ENCODE measurements at places on chromosomes 3 and 15. TPM values are rescaled to one million over a fixed set of nuclear protein-coding genes. Genes with fewer than 3 reads are reported as not detected.

- H3K4me3 ChIP-seq = no peak overlapping the region
- H3K27ac ChIP-seq = no peak overlapping the region
These were observed 32.9 kb upstream of the CTSH start for GRCh38 chr15:78977591-78978347.

DNA sequence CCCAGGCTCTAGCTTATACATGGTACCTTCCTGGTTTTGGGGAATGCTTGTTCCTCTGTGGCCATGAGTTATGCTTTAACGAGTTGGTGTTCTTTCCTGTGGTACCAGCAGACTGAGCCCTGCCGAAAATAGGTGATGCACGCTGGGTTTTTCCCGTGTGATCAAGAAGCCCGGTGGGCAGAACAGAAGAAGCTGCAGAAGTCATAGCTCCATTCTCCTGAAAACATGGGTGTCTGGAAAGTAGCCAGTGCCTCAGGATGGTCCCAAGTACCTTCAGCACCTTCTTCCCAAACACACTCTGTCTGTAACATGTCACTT lies 25.2 kb downstream of the MAPKBP1 start:
- peaks cover 14% of the 10 kb centered on the region for H3K36me3 ChIP-seq
- H3K27me3 ChIP-seq = no peaks in the 10 kb centered on the region
- no peak for DNase-seq
- peaks cover 6% of the 10 kb centered on the region for H3K4me1 ChIP-seq
- no peak overlapping the region for H3K27ac ChIP-seq

- H3K4me3 ChIP-seq = peak overlapping the region; percentile 53
- no peaks in the 10 kb centered on the region for H3K4me1 ChIP-seq
- no peak overlapping the region for H3K27ac ChIP-seq
- H3K27me3 ChIP-seq = no peaks in the 10 kb centered on the region
These were observed 35.1 kb downstream of the CMTM6 start for GRCh38 chr3:32467333-32468070.

DNA sequence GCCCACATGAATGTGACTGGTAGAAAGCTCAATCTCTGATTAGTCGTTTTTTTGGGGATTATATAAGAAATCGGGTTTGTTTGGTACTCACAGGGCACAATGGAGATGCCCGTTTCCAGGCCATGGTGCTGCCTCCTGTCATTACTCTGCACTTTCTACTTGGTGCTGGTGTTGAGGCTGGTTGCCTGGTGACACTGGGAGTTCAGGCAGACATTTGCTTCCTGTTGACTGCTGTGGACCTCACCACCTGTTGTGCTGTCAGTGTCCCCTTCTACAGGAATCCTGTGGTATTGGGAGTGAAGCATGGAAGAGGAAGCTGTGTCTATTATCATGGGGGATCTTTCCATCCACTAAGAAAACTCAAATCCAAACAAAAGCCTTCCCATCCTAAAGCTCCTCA lies 227.2 kb upstream of the TBL1XR1 start:
- no peak for DNase-seq
- peaks cover 15% of the 10 kb centered on the region for H3K4me1 ChIP-seq
- H3K27me3 ChIP-seq = no peaks in the 10 kb centered on the region
- no peak overlapping the region for H3K27ac ChIP-seq

DNA sequence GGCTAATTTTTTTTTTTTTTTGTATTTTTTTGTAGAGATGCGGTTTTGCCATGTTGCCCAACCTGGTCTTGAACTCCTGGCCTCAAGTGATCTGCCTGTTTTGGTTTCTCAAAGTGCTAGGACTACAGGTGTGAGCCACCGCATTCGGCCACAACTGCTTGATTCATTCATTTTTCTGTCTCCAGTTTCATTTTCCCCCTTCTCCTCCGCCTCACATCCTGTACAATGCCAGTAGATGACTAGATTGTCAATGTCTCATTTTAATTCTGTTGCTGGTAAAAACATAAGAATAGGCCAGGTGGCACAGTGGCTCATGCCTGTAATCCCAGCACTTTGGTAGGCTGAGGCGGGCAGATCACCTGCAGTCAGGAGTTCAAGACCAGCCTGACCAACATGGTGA lies 12.0 kb upstream of the ZNF592 start:
- DNase-seq = no peak
- H3K36me3 ChIP-seq = no peaks in the 10 kb centered on the region

DNA sequence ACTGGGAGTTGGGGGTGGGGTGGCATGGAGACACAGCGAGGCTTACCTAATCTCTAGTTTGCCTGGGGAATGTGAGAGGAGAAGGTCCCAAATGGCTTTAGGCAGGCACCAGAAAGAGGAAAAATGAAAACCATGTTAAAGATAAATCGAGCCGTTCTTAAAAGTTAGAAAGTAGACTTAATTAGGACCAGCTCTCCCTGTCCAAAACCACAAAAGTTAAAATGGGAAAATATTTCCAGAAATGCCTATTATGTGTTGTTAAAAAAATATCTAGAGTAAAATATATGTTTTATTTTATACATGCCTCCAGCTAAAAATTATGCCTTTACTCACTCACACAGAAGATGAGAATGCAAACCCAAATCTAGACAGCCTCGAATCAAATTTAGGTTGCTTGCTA lies 50.1 kb downstream of the LRTM1 start:
- no peak overlapping the region for H3K4me3 ChIP-seq
- no peaks in the 10 kb centered on the region for H3K27me3 ChIP-seq
- DNase-seq = no peak
- H3K36me3 ChIP-seq = no peaks in the 10 kb centered on the region
- no peaks in the 10 kb centered on the region for H3K4me1 ChIP-seq

DNA sequence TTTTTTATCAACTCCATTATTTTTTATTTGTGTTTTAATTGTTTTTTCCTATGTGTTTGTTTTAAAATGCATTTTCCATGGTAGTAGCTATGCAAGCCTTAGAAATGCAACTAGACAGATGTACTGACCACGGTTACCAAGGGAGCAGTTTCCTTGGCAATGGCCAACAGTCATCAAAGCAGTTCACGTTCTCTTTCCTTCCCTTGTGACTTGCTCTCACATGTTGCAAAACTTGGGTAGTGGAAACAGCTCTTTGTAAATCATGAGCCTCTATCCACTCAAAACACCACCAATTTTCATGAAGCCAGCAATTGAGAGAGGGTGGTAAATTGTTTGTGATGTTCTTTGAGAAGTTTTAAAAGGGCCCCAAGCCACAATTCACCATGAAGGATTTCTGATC lies 499.4 kb upstream of the MDFIC2 start:
- H3K36me3 ChIP-seq = no peaks in the 10 kb centered on the region
- H3K27me3 ChIP-seq = no peaks in the 10 kb centered on the region
- peak; percentile 58 for DNase-seq
- no peak overlapping the region for H3K4me3 ChIP-seq

DNA sequence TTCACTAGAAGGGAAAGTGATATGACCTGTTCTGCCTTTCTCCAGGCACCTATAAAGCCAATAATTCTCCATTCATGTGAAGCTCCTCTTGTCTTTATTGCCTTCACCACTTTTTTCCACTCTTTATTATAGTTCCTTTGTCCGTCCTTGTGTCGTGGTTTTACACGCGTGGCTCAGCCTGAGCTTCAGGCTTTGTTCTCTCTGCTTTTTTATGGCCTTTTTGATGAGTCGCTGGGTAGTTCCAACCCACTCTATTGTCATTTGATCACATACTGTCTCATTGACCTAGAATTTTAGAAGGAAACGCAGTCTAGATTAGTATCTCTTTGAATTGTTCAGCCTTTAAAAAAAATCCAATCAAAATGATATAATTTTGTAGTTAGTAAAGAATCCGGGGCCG lies 403.2 kb downstream of the PTPRG start:
- H3K36me3 ChIP-seq = no peaks in the 10 kb centered on the region
- no peak for DNase-seq
- H3K4me3 ChIP-seq = no peak overlapping the region
- no peaks in the 10 kb centered on the region for H3K4me1 ChIP-seq
- H3K27me3 ChIP-seq = no peaks in the 10 kb centered on the region
- H3K27ac ChIP-seq = no peak overlapping the region

- no peaks in the 10 kb centered on the region for H3K36me3 ChIP-seq
- no peak for DNase-seq
- no peaks in the 10 kb centered on the region for H3K27me3 ChIP-seq
- no peaks in the 10 kb centered on the region for H3K4me1 ChIP-seq
These were observed 57.9 kb downstream of the NEO1 start for GRCh38 chr15:73110201-73110600.

GRCh38 chr3:151871639-151872468 lies 1.6 kb upstream of the SUCNR1 start:
- H3K4me1 ChIP-seq = peaks cover 3% of the 10 kb centered on the region
- DNase-seq = no peak
- no peaks in the 10 kb centered on the region for H3K27me3 ChIP-seq
- no peaks in the 10 kb centered on the region for H3K36me3 ChIP-seq

GRCh38 chr3:127739347-127740135 lies 66.8 kb downstream of the ABTB1 start:
- peak overlapping the region; percentile 86 for H3K27ac ChIP-seq
- no peak overlapping the region for H3K4me3 ChIP-seq
- H3K4me1 ChIP-seq = peaks cover 52% of the 10 kb centered on the region
- no peaks in the 10 kb centered on the region for H3K36me3 ChIP-seq

GRCh38 chr3:9196020-9196419 lies 53.4 kb downstream of the SRGAP3 start:
- H3K36me3 ChIP-seq = no peaks in the 10 kb centered on the region
- no peak overlapping the region for H3K4me3 ChIP-seq
- no peaks in the 10 kb centered on the region for H3K4me1 ChIP-seq
- no peak for DNase-seq

DNA sequence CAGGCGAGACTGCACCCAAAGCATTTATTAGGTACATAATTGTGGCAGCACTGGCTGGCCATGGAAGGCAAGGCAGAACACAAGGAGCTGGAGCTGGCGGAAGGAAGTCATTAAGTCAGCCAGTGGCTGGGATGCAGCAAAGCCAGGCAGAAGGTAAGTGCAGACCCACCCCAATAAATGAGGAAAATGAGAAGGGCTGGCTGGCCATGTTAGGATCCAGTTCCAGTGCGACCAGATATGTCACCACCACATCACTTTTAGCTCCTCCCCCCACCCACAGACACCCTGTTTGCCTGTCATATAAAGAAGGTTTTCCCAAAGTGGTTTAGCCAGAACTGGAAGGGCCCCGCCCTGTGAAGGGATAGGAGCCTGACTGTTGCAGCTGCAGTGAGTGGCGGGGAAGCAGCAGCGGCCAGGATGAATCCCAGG lies at the start of gene FURIN:
Gene FURIN, plus strand, starts transcription at position 328 of the 429 bp plus-strand sequence. CDS start 7,153 bp downstream, outside the sequence.
- no peaks in the 10 kb centered on the region for H3K27me3 ChIP-seq
- H3K4me3 ChIP-seq = no peak within 1 kb of the TSS
- DNase-seq = no peak
- H3K4me1 ChIP-seq = peaks cover 28% of the 10 kb centered on the region

DNA sequence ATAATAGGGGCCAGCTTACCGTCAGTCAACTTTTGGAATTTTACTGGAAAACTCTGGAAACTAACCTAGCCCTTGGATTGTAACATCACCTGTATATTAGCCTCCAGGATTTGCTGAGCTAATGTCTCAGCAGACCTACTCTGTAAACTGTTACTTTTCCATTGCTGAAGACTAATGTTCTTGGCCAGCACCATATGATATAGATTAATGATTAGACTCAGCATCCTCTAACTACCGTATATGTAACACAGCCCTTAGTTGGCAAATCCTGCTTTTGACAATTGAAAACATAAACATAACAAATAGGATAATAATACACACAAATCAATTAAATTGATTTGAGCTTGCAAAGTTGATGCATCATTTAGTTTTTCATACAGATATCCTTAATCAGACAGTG lies 26.6 kb upstream of the GBE1 start:
- H3K4me1 ChIP-seq = peaks cover 17% of the 10 kb centered on the region
- no peaks in the 10 kb centered on the region for H3K27me3 ChIP-seq
- no peak overlapping the region for H3K4me3 ChIP-seq
- peak overlapping the region; percentile 82 for H3K27ac ChIP-seq
- no peaks in the 10 kb centered on the region for H3K36me3 ChIP-seq

GRCh38 chr3:49244581-49245205 lies 32.3 kb downstream of the C3orf62 start:
- no peak overlapping the region for H3K27ac ChIP-seq
- DNase-seq = no peak
- peaks cover 12% of the 10 kb centered on the region for H3K4me1 ChIP-seq

DUOX1 gene
- 0.56 TPM for total RNA-seq

CHL1 gene
- total RNA-seq = 1.5 TPM

FAM81A gene
- total RNA-seq = 0.07 TPM

CDV3 gene
- 360 TPM for total RNA-seq

GOLGA8R gene
- 0.98 TPM for total RNA-seq

KBTBD8 gene
- 1.1 TPM for total RNA-seq

TMC3 gene
- total RNA-seq = not detected

SMARCC1 gene
- 32.1 TPM for total RNA-seq

DAZL gene
- not detected for total RNA-seq
